Smooth muscle cell of the pulmonary artery (primary cell): ENCODE measurements at places on chromosomes 3 and 15. TPM values are rescaled to one million over a fixed set of nuclear protein-coding genes. Genes with fewer than 3 reads are reported as not detected.

The EXOG gene
- total RNA-seq, result 8.9 and 46.1 TPM in 2 replicates

The ADAMTSL3 gene
- total RNA-seq, result 0.78 and 1.6 TPM in 2 replicates

The CD80 gene
- not detected in 2 replicates for total RNA-seq

The OR5K2 gene
- not detected in 2 replicates for total RNA-seq

The SLC22A14 gene
- total RNA-seq, result 0.46 and 0.66 TPM in 2 replicates

The CTXN2 gene
- not detected in 2 replicates for total RNA-seq

The NRG4 gene
- 0.17 and 0.20 TPM in 2 replicates for total RNA-seq

The ZPLD1 gene
- 0.13 and 1.1 TPM in 2 replicates for total RNA-seq

The TPRG1 gene
- total RNA-seq, result 0.40 and 0.52 TPM in 2 replicates

The PGBD4 gene
- 3.6 and 3.9 TPM in 2 replicates for total RNA-seq

The FBLN2 gene
- 133 and 498 TPM in 2 replicates for total RNA-seq

The RBP2 gene
- total RNA-seq, result not detected in 2 replicates

The CPLX3 gene
- not detected in 2 replicates for total RNA-seq

The ZNF80 gene
- total RNA-seq, result not detected in 2 replicates

The PTH1R gene
- total RNA-seq, result 0.20 and 2.1 TPM in 2 replicates

The RBPMS2 gene
- total RNA-seq, result 0.07 TPM in 1 of 2 replicates, not detected in the other

The HIGD2B gene
- 0.10 TPM in 1 of 2 replicates, not detected in the other for total RNA-seq

The GNB5 gene
- total RNA-seq, result 40.0 and 53.7 TPM in 2 replicates

The FAH gene
- total RNA-seq, result 32.6 and 51.8 TPM in 2 replicates

The SLC9C1 gene
- 0.20 and 0.43 TPM in 2 replicates for total RNA-seq

The NUTM1 gene
- not detected in 2 replicates for total RNA-seq

The MORC1 gene
- not detected in 2 replicates for total RNA-seq

The BFSP2 gene
- total RNA-seq, result not detected in 2 replicates

The MNS1 gene
- 0.30 and 2.3 TPM in 2 replicates for total RNA-seq

The ROPN1B gene
- not detected in 2 replicates for total RNA-seq

The NUDT16 gene
- total RNA-seq, result 13.4 and 14.0 TPM in 2 replicates

The C3orf49 gene
- total RNA-seq, result not detected in 2 replicates

The EFCC1 gene
- not detected in 2 replicates for total RNA-seq
